ENCODE measurements at places on chromosomes 4 and X.

GRCh38 chrX:108361316-108361715 is 76.9 kb downstream of the COL4A6 start:
- DNase-seq, result no peak

DNA sequence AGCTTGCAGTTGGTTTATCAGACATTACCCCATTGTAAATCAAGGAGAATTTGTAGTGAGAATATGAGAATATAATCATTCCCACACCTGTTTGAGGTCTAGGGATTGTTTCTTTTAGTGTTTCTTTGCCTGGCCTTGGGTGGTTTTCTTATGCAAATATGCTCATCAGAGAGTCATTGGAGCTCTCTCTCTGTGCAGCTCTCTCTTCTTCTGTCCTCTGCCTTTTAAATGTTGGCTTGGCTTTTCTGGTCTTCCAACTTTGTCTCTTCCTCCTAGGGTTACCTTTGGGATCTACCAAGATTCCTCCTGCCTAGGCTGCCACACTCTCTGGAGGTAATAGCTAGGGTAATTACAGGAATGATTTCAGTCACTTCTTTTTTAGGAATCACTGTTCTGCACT is 102.3 kb upstream of the ARSJ start:
- no peak for DNase-seq

DNA sequence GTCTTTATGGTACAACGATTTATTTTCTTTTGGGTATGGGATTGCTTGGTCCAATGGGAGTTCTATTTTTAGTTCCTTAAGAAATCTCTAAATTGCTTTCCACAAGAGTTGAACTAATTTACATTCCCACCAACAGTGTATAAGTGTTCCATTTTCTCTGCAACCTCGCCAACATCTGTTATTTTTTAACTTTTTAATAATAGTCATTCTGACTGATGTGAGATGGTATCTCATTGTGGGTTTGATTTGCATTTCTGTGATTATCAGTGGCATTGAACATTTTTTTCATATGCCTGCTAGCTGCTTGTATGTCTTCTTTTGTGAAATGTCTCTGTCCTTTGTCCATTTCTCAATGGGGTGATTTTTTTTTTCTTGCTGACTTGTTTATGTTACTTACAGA is 42.8 kb downstream of the UCHL1 start:
- no peak for DNase-seq

DNA sequence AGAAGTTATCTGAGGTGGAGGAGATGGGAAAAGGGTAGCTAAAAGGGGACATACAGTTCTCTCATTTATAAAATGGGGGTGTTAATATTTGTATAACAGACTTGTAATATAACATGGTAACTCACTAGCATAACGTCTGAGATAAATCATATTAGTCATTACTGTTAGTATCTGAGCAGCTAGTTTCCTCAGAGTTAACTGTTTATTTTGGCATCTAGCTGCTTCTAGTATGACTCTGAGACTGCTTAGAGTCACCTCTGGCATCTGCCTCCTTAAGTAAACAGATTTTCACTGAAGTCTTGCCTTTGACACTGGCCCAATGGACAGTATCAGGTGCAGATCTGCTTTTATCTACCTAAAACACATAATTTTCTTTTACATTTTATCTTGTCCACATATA is 58.1 kb downstream of the SLC30A9 start:
- DNase-seq, result no peak

GRCh38 chrX:37476571-37477170 is 94.8 kb upstream of the LANCL3 start:
- no peak for DNase-seq

- no peak for DNase-seq
Measured at GRCh38 chrX:47302396-47302795, 68.0 kb upstream of the ZNF157 start.

- DNase-seq, result peak; percentile 62
Measured at GRCh38 chr4:42519803-42520417, 122.6 kb downstream of the SHISA3 start.

DNA sequence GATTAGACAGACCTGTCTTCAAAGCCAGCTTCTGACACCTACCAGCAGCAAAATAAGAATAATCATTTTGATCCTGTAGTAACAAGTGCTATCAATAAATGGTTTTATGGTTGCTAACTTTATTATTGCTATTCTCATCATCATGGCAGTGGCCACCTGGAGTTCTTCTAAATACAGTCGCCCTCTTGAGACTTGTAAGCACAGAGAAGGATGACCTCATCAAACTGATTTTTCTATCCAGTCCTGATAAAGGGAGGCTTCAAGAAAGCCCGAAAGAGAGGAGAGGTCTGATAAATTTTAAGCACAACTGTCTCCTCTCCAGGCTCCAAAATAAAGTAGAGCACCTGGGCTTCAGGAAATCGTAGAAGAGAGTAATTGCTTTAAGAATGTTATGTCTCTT is 286.4 kb downstream of the USP46 start:
- no peak for DNase-seq

DNA sequence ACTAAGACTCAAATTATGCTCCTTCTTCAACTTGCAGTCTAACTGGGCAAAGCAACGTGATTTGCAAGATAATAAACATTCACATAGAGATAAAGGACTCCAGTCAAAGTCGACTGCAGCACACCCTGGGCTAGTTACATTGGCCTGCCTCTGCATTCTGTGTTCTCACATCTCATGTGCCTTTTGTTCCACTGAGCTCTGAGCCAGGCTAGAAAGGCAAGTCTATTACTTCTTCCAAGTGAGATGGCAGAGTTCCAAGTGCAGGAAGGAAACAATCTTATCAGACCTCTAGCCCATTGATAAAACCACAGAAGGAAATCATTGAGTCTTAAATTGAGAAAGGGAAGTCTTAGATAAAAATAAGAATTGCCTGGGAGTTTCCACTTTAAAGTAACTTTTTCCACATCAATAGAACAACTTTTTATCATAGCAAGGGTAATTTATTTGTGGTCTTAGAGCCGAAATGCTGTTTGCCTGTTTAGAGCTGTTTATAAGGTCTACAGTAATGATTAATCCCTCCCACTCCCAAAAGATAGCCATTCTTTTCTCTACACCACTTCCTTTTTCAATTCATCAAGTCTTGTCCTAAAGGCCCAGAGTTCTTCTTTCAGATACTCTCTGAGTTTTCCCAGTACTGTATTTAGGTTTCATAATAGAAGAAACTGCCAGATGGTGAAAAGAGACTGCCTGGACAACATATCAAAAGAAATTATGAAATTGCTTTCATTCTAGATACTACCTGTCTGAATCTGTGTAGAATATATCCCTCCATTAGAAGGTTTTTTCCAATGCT is 200.2 kb downstream of the GUCY2F start:
- no peak for DNase-seq

- DNase-seq, result no peak
Measured at GRCh38 chr4:113411496-113411938, 350.0 kb downstream of the CAMK2D start.

DNA sequence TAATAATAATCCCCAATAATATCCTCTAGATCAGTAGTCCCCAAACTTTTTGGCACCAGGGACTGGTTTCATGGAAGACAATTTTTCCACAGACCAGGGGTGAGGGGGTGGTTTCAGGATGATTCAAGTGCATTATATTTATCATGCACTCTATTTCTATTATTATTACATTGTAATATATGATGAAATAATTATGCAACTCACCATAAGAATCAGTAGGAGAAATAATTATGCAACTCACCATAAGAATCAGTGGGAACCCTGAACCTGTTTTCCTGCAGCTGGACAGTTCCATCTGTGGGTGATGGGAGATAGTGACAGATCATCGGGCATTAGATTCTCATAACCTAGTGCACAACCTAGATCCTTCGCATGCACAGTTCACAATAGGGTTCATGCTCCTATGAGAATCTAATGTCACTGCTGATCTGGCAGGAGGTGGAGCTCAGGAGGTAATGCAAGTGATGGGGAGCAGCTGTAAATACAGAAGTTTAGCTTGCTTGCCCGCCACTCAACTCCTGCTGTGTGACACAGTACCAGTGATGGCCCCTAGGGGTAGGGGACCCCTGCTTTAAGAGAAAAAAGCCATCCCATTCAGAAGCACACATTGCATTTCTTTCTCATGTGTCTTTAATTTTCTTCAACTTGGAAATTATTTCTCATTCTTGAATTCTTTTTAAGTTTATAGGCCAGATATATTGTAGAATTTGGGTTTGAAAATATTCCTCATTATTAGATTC is 16.0 kb upstream of the SH3RF1 start:
- DNase-seq, result no peak

DNA sequence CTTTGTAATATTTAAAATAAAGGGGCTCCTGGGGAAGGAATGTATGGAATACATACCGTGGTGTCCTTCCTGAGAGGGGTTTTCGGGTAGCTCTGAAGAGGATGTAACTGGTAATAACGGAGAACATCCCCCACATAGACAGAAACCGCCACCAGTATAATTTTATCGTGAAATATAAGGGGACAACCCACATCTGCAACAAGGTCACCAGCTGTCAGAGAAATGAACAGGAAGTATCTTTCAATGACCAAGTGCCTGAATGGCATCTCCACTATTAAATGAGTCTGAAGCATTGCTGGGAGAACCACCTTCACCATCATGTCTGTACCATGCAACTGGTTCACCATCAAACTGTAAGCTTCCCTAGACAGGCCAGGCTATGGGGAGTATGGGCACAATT is 31.7 kb downstream of the RNF175 start:
- DNase-seq, result no peak

- DNase-seq, result no peak
Measured at GRCh38 chr4:3123181-3123671, 48.7 kb downstream of the HTT start.

GRCh38 chr4:57055886-57056285 is 54.3 kb downstream of the IGFBP7 start:
- no peak for DNase-seq

DNA sequence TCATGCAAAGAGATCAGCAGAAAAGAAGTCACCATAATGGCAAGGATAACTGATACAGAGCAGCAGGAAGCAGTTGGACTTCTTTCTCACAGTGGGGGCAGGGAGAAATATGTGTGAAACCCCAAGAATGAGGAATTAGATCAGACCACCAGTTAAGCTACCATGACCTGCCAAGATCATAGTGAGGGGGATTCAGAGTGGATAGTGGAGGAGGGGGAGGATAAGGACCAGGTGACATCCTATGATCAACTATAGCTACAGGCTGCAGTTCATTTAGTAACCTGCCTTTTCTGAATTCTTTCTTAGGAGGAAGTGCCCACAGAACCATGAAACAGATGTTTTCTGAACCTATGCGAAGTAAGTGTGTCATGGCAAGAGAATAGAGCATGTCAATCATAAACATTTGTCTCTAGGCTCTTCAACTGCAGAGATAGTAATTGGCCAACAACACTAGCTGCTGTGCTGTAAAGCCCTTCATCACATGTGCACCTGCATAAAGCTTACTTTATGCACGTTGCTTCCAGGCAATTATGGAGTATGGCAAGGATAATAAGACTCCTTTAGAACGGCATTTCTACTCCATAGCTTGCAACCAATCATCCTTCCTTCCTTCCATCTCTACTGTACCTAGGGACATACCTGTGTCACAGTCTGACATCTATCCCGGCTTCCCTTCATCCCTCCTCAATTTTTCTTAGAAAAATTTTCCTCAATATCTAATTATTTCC is 329.7 kb downstream of the EPHA5 start:
- no peak for DNase-seq

DNA sequence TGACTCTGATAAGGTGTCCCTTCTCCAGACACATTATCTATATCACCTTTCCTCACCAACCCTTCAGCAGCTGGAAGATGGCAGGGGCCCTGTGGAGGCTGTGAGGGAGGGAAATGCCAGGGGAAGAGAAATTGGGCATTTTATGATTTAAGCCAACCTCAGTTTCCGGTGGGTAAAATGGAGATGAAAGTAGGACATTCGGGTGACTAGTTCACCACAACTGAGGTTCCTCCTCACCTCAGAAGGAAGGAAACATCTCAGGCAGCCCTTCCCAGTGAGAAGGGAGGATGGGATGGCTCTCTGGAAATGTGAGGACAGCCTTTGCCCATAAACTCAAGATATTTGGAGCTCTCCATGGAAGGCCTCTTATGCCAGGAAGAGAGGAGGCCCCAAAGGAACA is 251.5 kb downstream of the MID1IP1 start:
- no peak for DNase-seq

GRCh38 chr4:3299976-3300671 is 7.3 kb downstream of the RGS12 start:
- no peak for DNase-seq

DNA sequence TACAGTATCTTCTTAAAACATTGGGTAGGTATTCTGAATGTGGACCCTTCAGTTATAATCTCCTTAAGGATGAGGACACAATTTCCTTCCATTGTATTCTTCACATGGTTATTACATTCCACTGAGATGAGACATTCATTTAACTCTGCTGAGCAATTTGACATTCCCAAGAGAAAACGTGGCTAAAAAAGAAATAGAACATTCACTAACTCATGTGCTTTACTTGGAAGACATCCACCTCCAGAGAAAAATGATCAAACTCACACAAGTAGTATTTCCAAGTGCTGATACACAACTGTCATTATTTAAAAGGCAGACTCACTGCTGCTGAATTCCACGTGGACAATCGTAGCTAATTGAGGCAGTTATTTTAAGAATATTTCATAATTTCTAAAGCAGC is 227.9 kb upstream of the ANKRD50 start:
- DNase-seq, result no peak

DNA sequence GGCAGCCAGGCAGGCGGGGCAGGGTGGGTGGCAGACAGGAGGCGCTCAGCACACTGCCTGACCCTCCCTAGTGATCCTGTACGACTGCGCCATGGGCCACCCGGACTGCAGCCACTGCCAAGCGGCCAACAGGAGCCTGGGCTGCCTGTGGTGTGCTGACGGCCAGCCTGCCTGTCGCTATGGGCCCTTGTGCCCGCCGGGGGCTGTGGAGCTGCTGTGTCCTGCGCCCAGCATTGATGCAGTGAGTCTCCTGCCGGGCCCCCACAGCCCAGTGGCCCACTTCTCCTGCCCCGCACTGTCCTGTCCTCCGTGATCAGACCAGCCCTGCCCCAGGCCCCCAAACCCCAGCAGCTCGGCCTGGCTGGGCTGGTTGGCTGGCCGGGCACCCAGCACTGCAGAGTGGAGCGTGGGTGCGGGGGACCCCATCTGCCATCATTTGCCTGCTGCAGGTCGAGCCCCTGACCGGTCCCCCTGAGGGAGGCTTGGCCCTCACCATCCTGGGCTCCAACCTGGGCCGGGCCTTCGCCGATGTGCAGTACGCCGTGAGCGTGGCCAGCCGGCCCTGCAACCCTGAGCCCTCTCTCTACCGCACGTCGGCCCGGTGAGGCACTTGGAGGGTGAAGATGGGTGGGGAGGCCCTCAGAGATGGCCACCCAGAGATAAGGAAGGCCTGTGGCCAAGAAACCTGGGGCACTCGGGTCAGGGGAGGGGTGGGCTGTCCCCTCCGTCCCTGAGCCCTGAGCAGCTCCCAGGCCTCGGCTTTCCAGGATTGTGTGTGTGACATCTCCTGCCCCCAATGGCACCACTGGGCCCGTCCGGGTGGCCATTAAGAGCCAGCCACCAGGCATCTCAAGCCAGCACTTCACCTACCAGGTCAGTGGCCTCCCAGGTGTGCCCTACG is 7.6 kb downstream of the PLXNB3 start:
- DNase-seq, result no peak

DNA sequence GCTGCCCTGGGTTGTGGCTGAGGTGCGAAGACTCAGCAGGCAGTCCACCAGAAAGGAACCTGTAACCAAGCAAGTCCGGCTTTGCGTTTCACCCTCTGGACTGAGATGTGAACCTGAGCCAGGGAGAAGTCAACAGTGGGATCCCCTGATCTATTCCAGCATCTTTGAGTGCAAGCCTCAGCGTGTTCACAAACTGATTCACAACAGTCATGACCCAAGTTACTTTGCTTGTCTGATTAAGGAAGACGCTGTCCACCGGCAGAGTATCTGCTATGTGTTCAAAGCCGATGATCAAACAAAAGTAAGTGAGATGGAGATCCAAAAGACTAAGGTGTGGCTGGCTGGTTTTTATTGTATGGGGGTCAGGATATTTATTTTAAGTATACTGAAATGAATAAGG is 11.3 kb downstream of the TBC1D1 start:
- no peak for DNase-seq

Measured in cerebellar cortex (tissue), 1 donor.